ENCODE measurements at places on chromosomes 2 and 18.

DNA sequence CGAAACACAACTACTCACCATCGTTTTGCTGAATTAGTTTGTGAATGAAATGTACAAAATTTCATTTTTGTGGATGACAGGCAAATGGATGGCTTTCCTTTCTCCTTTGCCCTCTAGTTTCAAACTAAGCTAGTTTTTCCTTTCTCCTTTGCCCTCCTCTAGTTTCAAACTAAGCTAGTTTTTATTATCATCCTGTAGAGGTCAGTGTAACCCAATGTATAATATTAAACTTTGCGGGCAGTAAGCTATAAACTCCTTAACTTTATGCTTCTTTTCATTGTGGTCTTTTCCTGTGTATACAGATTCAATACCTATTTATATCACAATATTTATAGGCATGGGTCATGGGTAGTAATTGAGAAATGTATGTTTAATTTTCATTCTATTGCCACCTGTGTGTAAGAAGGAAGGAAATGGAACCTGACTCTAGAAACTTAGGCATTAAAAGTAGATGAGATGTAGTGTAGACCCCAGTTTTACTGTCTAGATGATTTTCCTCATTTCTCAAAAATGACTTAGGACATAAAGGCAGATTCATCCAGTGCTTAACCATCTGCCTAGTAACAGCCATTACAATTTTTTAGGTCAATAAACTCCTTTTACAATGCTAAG is 58.1 kb downstream of the MAP3K19 start:
- DNase-seq, result no peak

- no peak for DNase-seq
These were observed 266.4 kb downstream of the ANAPC1 start for GRCh38 chr2:111617299-111618225.

GRCh38 chr18:10020171-10020570 is 106.4 kb downstream of the VAPA start:
- no peak for DNase-seq

- no peak for DNase-seq
These were observed 111.5 kb downstream of the MCFD2 start for GRCh38 chr2:46803911-46804670.

DNA sequence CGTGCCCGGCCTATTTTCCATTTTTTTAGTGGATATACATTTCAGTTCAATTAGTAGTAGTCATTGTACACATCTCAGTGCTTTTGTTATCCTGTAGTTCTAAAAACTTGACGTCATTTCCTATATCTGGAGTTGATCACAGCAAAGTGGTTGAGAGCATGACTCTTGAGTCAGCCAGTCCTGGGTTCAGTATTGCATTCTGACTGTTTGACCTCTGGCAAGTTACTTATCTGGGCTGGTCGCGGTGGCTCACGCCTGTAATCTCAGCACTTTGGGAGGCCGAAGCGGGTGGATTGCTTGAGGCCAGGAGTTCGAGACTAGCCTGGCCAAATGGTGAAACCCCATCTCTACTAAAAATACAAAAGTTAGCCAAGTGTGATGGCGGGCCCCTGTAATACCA is 50.4 kb upstream of the PPM1B start:
- DNase-seq, result peak; percentile 7

- no peak for DNase-seq
These were observed 67.3 kb upstream of the TEX51 start for GRCh38 chr2:126831234-126832005.

GRCh38 chr2:44230378-44230777 is 44.9 kb upstream of the SLC3A1 start:
- no peak for DNase-seq

DNA sequence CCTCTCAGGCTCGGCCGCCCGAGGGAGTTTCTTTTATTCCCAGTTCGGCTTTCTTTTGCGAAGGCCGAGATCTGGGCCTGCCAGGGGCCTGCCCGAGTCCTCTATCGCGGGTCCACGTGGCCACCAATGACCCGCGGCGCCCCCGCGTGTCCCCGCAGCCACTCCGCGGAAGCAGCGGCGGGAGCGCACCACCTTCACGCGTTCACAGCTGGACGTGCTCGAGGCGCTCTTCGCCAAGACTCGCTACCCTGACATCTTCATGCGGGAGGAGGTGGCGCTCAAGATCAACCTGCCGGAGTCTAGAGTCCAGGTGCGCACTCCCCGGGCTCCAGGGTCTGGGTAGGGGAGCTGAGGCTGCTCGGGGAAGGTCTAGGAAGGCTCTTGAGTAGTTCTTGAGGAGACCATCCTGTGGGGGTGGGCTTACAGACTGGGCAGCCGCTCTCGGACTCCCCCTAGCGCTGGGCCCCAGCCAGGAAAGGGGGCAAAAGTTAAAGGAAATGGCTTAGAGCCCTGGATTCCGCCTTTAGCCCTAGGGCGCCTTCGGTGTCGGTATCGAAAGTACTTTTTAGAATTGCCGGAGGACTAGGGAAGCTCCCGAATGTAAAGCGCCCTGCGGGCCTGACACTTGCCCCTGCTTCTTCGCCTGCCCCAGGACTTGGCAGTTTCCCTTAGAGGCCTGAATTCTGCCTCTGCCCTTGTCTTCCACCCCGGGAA is 3.4 kb downstream of the OTX1 start:
- no peak for DNase-seq

GRCh38 chr2:187466129-187466792 is 18.2 kb upstream of the CALCRL start:
- DNase-seq, result no peak

DNA sequence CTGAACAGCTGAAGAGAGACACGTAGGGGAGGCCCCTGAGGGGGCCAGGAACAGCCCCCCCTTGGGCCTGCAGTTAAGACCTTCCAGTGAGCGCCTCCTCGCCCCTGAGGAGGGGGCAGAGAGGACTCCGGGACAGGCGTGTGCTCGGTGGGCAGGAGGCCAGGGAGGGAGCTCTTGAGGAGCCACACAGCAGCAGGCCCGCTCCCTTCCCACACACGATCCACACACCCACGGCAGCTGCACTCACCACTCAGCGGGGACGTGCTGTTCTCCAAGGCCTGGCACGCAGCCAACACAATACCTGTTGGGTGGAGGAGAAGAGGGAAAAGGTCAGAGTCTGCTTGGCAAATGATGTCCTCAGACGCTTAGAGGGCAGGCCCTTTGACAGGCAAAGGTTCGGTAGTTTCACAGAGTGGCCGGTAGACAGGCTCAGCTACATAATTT is 39.0 kb downstream of the TGFA start:
- DNase-seq, result no peak

DNA sequence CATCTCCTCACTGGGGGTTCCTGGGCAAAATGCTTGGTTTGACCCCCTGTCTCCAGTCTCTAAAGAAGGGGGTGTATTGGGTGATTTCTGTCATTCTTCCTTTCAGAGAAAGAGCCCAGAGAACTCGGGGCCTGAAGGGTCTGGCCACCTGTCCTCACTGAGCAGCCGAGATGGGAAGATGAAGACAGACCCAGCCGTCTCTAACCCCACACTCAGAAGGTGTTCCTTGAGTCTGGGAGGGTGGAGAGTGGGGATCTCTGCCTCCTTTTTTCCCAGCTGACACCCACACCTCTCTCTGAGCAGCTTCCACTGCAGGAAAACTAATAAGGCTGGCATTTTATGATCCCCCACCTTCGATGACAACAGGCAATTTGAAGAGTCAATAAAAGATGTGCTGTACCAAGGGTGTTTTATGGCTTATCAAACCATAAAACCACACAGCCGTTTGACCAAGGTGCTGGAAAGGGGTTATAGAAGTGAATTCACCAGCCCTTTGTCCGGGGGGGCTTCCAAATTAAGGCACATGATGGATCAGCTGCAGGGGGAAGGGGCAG is 213.8 kb downstream of the SMAD2 start:
- DNase-seq, result no peak

- no peak for DNase-seq
These were observed 9.5 kb downstream of the INPP1 start for GRCh38 chr2:190352668-190353536.

DNA sequence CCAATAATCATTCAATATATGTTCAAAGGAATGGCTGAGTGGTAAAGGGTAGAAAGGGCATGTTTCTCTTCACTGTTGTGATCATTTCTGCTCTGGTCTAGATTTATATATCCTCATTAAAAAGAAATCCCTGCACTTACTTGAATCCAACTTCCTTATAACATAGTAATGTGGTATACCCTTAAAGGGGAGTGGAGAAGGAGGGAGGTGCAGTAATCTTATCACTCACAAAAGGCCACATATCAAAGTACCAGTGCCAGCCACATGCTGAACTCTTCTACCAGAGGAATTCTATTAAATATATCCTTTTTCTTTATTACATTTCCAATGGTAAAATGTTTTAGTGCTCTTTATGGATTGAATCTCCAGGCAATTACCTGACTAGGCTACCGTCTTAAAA is 3.3 kb downstream of the KATNAL2 start:
- no peak for DNase-seq

- DNase-seq, result peak; percentile 41
These were observed 616 bp downstream of the RNPEPL1 start for GRCh38 chr2:240568678-240569522.

GRCh38 chr2:176175709-176176607 is 12.5 kb upstream of the HOXD1 start:
- no peak for DNase-seq

- DNase-seq, result no peak
These were observed 714.6 kb downstream of the ERBB4 start for GRCh38 chr2:211823886-211824479.

GRCh38 chr2:43238176-43238575 is 11.8 kb upstream of the ZFP36L2 start:
- DNase-seq, result no peak

DNA sequence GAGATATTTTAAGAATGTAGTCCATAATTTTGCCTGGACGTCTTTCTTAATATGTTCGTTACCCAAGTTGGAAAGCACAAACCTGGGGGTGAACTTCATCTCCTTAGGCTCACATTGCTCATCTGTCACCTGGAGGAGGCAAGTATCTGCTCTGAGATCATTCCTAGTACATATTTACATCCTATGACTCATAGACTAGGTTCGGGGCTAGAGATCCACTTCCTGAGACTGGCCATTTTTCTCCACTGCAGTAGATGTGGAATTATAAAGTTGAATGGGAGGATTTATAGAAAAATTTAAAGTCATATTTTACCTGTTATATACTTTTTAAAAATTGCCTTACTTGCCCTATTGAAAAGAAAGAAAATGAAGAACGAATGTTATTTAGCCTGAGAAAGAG is 77.5 kb upstream of the PROKR1 start:
- no peak for DNase-seq

DNA sequence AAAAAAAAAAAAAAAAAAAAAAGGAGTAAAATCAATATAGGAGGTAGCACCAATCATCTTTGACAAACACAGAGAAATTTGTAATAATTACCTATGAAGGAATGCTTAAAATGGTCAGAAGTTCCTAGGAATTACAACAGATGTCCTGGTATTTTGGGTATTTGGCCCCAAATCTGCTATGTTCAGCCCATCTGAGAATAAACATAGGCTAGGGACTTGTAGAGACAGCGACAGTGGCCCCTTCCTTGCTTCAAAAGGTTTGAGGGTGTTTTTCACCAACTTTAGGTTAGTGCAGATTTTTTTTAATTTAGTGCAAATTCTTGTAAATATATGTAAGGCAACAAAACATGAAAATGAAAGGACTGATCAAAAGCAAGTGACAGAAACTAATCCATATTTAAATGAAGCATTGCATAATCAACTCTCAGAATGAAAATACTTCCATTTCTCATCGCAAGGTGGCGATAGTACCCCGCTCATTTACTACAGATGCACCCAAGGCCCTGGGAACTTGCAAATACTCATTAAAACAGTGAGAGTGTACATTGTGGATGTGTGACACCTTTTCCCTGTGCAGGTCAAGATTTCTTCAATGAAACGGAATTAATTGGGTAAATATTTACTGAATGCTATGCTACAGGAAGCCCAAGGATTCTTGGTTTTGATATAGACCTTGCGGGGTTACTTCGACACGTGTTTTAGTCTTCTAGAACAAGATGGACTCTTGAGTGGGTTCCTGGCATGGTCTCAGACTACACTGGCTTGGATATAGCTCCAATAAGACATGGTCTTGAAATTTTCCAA is 44.6 kb downstream of the FAM124B start:
- peak; percentile 5 for DNase-seq
